ENCODE measurements at places on chromosomes 7 and 10.

DNA sequence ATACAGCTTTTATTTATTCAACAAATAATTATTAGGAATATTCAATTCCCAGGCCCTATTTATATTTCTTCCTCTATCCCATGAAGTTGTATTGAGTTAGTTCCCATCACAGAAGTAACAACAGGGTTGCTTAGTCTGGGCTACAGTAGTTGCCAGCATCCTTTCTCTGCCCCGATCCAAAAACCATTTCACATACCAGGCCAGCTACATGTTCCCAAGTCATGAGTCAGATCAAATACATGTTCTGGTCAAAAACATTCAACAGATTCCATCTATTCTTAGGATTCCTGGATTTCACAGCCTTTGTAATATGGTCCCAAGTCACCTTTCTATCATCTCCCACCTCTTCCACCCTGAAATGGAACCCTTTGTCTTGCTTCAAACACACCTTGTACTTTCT lies 91.6 kb downstream of the RAB11FIP2 start:
- H3K4me3 ChIP-seq: no peak overlapping the region
- 0 out of 2 replicates have a peak, but pooled peaks cover 4% of the 10 kb centered on the region for H3K27me3 ChIP-seq

DNA sequence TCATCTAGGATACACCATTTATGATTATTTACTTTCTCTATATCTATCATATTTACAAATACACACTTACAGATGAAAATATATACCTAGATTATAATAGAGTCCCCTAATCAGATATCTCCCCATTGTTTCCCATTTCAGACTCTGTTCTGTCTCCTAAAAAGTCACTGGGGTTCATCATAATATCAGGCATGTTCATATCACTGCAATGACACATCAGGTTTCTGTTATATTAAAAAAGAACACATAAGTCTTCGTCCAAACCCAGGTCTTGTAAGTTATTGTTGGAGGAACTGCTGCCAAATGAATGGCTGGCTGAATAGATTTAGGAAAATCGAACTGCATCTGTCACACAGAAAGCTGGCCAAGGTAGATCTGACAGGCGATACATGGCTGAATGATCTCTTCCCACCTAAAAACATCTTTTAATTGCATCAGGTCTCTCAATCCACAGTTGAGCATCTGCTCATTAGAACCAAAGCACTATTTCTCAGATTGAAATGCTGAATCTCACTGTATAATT lies 178.7 kb downstream of the CACNA2D1 start:
- H3K36me3 ChIP-seq: no peaks in the 10 kb centered on the region
- no peak for DNase-seq
- no peaks in the 10 kb centered on the region for H3K27me3 ChIP-seq
- no peak overlapping the region for H3K4me3 ChIP-seq

- H3K27me3 ChIP-seq: no peaks in the 10 kb centered on the region
- no peaks in the 10 kb centered on the region for H3K4me1 ChIP-seq
- DNase-seq: no peak
- no peak overlapping the region for H3K27ac ChIP-seq
- no peak overlapping the region for H3K4me3 ChIP-seq
- no peaks in the 10 kb centered on the region for H3K36me3 ChIP-seq
Observed at GRCh38 chr10:48239618-48240017, 34.9 kb downstream of the FRMPD2 start.

DNA sequence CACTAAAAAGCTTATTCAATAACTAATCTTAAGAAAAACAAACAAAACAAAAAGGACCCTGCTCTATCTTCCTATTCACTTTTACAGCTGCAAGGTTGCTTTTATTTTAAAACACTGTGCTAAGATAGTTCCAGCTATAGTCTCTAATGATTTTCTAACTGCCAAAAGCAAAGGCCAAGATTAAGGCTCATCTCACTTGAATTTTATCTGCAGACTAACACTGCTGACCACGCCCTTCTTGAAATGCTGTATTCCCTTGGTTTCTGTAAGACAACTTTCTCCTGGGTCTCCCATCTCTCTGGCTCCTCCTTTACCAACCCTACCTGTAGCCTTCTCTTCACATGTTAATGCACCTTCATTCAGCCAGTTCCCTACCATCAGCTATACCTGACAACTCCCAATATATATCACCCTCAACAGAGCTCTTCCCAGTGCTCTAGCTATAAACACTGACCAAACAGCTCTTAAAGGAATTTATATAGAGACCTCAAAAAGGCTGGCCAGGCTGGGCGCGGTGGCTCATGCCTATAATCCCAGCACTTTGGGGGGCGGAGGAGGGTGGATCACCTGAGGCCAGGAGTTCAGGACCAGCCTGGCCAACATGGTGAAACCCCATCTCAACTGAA lies 11.7 kb downstream of the SRPK2 start:
- no peak overlapping the region for H3K4me3 ChIP-seq
- H3K4me1 ChIP-seq: no peaks in the 10 kb centered on the region
- H3K27ac ChIP-seq: no peak overlapping the region
- no peaks in the 10 kb centered on the region for H3K36me3 ChIP-seq

GRCh38 chr10:16986082-16986405 lies 143.6 kb downstream of the CUBN start:
- H3K4me1 ChIP-seq: no peaks in the 10 kb centered on the region
- H3K36me3 ChIP-seq: no peaks in the 10 kb centered on the region
- DNase-seq: no peak
- H3K4me3 ChIP-seq: no peak overlapping the region

- H3K4me1 ChIP-seq: peaks cover 13% of the 10 kb centered on the region
- no peak for DNase-seq
- no peak overlapping the region for H3K27ac ChIP-seq
- no peaks in the 10 kb centered on the region for H3K27me3 ChIP-seq
- no peak overlapping the region for H3K4me3 ChIP-seq
Observed at GRCh38 chr10:58278962-58279307, 10.0 kb downstream of the CISD1 start.

All from GM12878 (cell line).